Sigmoid colon (tissue), 7 donors: ENCODE measurements at places on chromosomes 16 and 17.

DNA sequence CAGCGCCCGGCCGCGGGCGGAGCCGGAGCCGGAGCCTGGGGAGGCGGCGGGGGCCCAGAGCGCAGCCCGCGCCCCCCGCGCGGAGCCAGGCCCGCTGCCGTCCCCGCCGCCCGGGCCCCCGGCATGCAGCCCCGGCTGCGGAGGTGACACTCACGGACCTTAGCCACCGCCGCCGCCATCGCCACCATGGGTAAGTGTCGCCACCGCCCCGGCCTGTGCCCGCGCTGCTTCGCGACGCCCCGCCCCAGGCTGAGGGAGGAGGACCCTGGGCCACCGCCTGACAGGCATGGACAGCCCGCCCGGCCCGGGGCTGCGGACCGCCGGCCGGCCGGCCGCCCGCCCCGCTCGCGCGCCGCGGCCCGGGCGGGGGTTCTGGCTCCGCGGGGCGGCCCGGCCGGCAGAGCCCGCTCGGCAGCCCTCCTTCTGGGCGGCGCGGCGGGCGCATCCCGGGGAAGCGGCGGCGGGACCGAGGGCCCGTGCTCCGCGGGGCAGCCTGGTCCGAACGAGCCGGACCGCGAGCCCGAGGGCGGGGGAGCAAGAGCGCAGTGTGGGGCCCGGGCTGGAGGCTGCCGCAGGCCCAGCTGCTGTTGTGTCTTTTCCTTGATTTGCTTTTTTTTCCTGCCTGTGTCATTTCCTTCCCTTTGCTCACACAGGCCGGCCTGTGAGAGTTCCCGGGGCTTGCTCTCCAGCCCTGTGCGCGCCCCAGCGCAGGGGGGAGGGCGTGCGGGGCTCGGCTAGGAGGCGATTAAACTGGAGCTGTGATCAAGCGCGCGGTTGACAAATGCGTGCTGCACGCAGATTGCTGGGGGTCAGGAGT is 565 bp downstream of the MAP3K3 start:
- DNase-seq, result peak; percentile 86

DNA sequence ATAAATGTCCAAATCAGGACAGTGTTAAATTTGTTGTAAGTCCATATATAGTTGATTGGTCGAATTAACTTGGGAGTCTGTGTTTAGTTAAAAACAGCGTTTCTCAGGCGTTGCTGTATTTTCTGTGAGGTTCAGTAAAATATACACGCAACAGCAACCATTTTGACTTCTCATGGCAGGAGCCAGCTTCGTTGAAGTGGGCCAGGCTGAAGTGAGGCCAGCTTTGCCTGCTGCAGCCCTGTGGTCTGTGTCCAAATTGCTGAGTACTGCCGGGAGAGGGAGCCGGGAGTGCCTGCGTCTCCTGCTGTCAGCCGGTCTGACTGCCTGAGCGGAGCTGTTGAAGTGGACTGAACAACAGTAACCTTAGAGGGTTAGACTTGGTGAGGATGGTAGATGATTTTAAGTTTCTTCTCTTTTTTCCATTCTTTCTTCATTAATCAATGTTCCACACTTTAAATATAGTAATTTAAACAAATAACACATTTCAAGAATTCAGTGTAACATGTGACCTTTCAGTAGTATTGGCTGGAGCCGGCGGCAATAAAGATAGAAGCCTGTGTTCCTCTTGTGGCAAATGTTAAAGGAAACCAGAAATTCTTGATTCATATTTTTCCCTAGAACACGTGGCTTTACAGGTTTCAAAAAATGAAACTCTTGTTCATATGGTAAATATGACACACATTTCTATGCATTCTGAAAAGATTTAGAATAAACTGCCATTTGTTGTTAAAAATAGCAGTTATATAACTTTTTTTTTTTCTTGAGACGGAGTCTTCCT is 37.0 kb upstream of the ZNF750 start:
- DNase-seq, result peak; percentile 96

DNA sequence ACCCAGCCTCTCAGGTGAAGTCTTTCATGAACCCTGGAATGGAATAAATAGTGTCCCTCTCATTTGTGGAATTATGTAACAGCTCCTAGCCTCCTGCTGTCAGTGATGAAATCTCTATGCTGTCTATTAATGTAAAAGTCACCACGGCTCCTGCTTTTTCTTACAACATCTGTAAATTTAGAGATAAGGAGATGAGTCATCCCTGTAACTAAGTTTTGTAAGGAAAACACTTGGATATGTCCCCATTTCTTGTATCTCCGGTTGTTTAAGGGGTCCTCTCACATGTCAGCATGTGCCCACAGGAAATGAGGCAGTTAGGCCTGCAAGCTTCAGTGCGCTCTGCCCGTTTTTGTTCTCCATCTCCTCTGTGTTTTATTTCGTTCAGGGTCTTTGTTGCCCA is 2.8 kb upstream of the NAT9 start:
- no peak for DNase-seq

DNA sequence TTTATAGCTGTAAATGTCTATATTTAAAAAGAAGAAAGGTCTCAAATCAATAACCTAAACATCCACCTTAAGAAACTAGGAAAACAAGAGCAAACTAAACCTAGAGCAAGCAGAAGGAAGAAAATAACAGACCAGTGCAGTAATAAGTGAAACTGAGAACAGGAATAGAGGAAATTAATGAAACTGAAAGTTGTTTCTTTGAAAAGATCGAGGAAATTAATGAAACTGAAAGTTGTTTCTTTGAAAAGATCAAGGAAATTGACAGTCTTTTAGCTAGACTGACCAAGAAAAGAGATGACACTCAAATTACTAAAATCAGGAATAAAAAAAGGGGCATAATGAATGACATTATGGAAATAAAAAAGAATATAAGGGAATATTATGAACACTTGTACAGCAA is 46.4 kb downstream of the SLFN5 start:
- no peak for DNase-seq

DNA sequence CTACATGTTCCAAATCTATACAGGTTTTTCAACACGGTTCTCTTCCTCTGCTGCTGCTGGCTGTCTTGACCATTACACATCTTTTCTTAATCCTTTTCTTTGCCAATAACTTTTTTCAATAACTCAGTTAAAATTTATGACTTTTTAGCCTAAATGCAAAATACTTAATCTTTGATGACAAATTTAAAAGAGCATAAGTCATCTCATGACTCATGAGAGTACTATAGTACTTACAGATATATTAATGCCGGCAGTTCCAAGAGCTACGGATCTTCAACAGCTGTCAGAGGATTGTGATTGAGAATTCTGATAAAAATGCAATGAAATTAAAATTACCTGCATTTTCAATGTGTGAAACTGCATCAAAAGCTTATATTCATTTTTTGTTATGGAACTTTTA is 105.5 kb downstream of the KPNA2 start:
- no peak for DNase-seq

GRCh38 chr16:77221482-77221881 is 22.3 kb downstream of the SYCE1L start:
- no peak for DNase-seq

GRCh38 chr17:80797741-80798594 is 193.7 kb upstream of the CHMP6 start:
- DNase-seq, result no peak

DNA sequence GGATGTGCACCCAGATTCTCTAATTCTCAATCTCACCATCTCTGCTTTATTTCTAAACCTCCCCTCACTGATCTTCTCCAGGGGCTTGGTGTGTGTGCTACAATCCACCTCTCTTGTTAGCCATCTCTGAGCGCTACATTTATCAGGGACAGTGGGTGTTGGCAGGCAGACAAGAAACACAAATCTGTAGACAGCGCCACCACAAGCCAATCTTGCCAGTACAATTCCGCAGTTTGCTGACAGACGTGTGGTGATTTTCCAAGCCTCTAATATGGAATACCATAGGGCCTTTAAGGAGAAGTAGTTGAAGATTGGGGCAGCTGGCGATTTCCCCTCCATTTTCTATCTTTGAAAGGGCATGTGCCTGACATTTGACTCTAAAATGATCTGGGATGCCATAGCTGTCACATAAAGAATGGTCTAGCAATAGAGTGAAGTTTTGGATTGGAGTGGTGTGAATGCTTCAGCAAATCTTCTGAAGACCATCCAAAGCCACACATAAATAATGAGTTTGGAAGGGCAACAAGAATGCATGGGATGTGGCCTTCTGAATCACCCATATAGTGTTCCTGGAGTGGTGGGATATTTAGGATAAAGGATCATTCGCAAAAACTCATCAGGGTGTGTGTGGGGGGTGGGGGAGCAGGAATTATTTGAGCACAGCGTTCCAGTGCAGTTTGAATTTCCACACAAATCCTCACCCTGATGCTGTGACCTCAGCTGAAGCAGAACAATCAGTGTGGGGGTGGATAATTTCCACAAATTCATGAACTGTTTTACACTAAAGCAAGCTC is 12.0 kb upstream of the ANKFN1 start:
- no peak for DNase-seq

DNA sequence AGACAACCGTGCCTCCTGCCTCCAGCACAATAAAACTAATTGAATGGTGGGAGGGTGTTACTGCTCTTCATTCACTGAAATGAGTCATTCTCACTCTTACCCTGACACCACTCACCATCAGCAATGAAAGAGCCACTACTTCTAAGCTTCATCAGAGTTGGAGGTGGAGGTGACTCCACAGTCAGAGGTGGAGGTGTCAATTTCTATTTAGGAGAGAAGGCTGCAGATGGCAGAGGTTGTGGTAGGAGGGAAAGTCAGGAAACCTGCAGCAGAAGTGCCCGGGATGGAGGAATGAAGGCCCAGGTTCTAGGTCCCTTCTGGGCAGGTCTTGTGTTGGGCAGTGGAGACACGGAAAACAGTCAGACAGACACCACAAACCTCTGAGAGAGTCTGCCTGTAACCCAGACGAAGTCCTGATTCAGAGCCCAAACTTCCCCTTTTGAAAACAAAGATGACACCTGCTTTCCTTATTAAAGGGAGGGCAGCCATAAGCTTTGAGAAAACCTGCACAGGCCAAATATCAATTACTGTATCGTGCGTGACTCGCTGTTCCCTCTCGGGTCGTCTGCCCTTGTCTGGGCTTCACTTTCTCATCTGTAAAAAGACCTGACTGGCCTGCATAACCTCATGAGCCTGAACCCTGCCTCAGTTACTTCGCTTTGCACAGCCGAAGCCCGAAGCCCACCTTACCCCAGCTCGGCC is 668 bp downstream of the ATPAF2 start:
- DNase-seq, result no peak

DNA sequence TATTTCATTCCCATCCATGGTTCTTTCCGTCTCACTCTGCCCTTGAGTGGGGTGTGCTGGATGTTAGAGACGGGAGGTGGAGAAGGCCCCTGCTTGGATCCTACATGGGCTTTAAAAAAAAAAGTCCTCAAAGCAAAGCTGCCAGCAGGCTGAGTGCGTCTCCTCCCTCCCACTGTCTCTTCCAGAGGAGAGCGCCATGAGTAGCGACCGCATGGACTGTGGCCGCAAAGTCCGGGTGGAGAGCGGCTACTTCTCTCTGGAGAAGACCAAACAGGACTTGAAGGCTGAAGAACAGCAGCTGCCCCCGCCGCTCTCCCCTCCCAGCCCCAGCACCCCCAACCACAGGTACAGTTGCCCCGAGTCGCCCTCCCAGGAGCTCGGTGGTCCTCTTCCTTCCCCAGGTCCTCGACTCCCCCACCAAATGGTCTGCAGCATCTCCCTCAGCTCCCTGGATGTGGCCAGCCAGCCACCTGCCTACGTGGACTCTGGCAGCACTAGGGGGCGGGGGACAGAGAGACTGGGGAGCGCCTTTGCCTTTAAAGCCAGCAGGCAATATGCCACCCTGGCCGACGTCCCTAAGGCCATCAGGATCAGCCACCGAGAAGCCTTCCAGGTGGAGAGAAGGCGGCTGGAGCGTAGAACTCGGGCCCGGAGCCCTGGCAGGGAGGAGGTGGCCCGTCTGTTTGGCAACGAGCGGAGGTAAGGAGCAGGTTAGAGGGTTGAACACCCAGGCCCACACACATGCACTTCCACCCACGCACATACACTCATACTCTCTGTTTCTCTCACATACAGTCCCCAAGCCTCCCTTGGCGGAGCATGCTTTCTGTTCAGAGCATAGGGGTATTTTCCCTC is 68.2 kb downstream of the PLD6 start:
- DNase-seq, result no peak

DNA sequence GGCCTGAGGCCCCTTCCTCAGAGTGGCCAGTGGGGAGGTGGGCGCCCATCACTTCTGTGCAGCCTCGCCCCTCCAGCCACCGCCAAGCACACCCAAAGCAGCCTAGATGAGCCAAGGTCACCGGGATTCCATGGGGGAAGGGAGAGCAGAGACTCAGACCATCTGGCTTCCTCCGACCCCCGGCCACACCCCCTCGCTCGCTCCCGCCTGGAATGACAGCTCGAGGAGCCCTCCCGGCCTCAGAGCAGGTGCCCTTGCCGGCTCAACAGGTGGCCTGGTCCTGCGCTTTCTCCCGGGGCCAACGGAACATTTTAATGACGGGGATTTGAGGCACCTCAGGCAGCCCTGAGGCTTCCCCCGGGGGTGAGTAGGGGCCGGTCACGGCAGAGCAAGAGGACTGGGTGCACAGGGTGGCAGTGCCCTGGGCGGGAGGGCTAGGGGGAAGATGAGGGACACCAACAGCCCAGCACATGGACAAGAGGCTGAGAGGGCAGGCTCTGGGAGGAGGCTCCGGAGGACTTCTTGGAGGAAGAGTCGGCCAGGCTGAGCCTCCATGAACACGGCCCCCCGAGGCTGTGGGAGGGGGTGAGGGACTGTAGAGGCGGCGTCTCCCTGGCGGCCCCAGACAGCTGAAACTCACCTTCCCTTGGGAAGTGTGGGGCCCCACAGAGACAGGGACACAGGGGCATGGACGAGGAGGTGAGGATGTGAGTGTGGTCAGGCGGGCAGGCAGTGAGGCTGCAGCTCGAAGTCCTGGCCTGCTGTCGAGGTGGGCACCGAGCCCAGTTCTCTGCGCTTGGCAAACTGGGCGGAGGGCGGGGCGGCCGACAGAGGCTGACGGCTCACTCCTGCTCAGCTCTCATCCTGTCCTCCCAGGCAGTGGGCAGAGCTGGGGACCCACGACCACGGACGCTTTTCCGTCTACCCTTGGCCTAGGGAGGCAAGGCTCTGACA is 12.5 kb upstream of the C1QTNF8 start:
- DNase-seq, result peak; percentile 92

DNA sequence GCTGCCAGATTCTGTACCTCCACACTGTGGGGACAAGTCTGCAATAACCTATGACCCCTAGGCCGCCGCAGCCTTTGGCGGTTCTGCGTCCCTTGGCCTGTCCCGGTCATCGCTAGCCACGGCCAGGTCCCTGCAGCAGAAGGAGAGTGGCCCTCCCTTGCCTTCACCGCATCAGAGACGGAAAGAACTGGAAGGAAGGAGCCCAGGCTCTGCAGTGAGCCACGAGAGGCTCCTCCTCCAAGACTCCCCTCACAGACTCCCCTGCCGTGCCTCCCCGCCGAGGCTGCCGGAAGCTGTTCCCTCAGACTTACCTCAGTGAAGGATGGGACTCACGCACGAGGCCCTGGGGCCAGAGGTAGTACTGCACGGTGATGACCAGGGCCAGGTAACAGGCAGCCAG is 11.0 kb downstream of the SLC38A8 start:
- DNase-seq, result no peak
